Mammary epithelial cell (primary cell): ENCODE measurements at places on chromosomes 11 and 22. TPM values are rescaled to one million over a fixed set of nuclear protein-coding genes. Genes with fewer than 3 reads are reported as not detected.

The A4GALT gene
- total RNA-seq, result 2.5 TPM

The LRP5 gene
- 41.7 TPM for total RNA-seq

DNA sequence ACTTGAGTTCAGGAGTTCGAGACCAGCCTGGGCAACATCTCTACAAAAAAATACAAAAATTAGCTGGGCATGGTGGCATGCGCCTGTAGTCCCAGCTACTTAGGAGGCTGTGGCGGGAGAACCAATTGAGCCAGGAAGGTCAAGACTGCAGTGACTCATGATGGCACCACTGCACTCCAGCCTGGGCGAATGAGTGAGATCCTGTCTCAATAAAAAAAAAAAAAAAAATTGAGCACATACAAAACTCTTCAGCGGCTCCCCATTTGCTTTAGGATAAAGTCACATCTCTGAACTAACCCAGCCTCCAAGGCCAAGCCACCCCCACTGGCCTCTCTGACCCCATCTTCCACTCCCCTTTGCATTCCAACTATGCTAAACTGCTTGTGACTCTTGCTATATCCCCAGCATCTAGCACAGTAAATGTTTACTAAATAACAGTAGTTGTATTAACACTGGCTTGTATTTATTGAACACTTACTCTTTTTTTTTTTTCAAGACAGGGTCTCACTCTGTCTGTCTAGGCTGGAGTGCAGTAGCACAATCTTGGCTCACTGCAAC is 28.9 kb downstream of the CREB3L1 start:
- no peak for DNase-seq

DNA sequence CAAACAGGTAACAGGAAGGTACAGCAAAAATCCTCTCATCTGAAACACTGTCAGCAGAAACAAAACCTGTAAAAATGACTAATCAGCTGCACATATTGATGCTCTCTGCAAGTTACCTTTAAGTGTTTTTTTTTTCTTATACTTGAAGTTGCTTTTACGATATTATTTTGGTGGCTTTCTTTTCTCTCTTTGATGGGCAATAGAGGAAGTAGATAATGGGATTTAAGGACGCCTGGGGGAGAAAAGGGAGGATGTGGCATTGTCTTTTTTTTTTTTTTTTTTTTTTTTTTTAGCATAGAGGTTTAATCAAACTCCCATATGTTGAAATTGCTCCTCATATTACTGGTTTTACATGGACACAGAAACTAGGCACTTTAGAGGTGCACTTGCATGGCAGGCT is 11.4 kb upstream of the ADSL start:
- no peak for DNase-seq

GRCh38 chr11:34637303-34637702 is 16.4 kb downstream of the EHF start:
- no peak for DNase-seq

GRCh38 chr22:27507111-27507611 is 294.4 kb downstream of the MN1 start:
- no peak for DNase-seq

DNA sequence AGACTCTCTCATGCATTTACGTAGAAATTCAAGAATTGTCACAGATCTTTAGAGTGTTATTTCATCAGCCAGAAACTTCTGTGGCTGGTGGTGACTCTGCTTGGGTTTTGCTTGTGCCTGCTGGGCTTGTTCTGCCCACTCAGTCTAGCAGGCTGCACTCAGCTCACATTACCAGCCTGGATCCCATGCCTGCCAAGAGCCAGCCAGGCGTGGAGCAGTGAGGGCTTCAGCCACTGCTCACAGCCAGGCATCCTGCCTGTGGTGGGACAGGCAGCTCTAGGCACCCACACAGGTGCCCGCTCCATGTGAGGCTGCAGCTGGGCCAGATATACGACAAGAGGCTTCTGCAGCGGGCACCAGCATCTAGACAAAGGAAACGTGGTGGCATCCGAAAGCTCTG is 1213.3 kb upstream of the RAG2 start:
- DNase-seq, result no peak
